BJ (cell line): ENCODE measurements at places on chromosomes 13 and 19.

DNA sequence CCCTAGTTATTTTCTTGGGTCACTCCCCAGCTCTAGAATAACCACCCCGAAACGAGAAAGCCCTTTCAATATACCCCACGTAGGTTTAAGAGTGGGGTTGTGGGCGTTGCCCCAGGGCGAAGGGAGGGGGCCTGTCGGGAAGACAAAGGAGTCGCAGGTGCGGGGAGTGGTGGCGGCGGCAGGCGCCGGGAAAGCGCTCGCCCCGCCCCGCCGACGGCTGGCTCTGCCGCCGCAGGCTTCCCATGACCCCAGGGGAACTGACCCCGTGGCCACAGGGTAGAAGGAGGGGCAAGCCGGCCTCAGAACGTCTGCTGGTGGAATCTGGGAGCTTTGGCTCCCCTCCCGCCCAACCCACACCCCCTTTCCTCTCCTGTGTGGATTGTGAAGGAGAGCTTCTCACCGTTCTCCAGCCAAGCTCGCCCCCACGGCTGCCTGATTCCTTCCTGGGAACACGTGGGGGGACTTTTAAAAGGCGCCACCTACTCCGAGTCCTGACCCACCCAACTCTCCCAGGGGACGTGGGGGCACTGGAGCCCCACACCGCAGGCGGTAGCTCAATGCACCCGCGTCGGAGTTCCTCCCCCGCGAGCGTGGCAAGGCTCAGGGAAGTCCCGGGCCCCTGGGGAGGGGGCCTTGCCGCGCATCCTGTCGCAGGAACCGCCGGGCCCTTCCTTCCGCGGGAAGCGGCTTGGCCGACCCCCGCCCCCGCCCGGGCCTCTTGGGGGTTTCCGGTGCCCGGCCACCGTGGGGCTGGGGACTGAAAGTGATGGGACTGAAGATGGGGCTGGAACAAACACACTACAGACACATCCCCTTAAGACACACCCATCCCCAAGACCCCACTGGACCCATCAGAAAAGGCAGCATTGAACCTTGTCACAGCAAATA, 5.5 kb downstream of the IER2 start:
- no peak for DNase-seq

- no peak for DNase-seq
Measured at GRCh38 chr13:110911880-110912279, 3.0 kb downstream of the ANKRD10 start.

DNA sequence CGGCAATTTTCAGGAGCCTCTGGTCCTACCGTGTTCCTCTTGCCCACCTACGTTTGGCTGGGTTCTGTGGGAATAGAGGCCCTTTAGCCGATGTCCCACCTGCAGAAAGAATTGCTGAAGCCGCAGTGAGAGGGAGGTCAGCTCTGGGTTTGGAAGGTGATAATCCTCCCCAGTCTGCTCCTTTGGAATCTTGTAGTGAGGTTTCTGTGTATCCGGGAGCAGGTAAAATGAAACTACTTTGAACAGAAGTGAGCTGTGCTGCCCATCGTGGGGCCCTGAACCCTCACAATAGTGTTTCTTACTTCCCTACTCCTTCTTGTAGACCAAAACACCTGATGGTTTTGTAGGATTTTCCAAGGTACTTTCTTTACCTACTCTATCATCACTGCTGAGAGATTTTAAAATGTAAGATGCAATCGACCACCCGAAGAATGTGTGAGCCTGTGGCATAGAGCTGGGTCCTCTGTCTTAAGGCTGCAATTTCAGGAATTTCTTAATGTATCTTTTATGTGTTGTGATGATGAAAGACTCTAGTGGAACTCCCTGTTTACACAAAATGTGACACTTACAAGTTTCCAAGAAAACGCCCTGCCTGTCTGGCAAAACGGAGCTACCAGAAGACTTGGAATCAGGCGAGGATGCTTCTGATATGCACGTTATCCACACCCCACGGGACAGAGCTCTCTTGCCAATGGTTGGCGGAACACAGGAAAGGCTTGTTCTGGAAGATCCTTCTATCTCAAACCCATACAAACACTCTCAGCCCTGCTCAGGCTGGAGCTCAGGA, 76.1 kb downstream of the RGCC start:
- DNase-seq: no peak

- DNase-seq: no peak
Measured at GRCh38 chr19:57057036-57057686, 62.6 kb upstream of the USP29 start.

GRCh38 chr13:112953591-112954487, 15.2 kb upstream of the MCF2L start:
- DNase-seq: no peak
